ENCODE measurements at places on chromosomes 12 and 14. TPM values are rescaled to one million over a fixed set of nuclear protein-coding genes. Genes with fewer than 3 reads are reported as not detected.

DNA sequence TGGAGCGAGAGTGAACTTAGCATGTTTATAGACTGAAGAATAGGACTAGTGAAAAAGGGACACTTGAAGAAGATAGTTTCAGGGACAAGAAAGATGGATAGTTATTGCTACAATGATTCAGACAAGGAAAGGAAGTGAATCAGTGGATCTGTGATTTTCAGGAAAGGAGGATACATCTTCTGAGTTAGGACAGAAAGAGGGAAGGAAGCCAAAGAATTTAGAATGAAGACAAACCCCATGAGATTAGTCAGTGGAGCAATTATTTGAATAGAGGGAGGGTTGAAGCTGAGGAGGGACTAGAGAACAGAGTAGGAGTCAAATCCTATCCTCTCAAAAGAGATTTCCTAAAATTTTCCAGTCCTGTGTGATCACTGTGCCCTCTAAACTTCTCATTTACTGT lies 282.7 kb downstream of the AKAP6 start:
- no peak for DNase-seq

DNA sequence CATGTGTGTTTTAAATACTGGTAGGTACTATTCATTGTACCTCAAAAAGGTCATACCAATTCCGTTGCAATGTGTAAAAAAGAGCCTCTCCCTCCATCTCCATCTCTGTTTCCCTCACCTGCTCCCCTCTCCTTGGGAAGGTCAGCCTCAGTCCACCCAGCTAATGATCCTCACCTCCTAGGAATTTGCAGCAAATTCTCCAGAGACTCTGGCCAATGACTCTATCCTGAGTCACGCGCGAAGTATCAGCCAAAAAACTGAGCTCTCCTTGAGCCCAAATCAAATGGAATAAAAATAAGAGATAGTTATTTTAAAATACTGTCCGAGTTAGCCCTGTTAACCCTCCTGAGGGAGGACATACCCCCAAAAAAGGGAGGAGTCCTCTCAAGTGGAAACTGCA lies 148.4 kb downstream of the DPF3 start:
- no peak for DNase-seq

GRCh38 chr12:113276946-113277500 lies 55.8 kb downstream of the TPCN1 start:
- no peak for DNase-seq

DNA sequence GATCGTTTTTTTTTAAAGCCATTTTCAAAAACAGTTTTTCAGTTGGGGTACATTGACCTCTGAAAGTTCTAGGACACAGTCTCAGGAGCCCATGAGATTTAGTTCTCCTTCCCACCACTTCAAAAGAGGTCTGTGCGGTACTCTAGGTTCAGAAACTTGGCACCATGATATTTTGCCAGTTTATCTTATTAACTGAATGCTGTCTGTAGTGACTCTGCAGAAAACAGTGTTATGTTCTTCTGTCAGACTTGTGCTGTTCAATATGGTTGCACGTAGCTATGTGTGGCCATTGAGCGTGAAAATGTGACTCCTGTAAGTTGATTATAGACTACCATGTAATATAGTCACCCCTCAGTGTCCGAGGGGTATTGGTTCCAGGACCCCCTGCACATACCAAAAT lies 35.9 kb downstream of the CRADD start:
- no peak for DNase-seq

DNA sequence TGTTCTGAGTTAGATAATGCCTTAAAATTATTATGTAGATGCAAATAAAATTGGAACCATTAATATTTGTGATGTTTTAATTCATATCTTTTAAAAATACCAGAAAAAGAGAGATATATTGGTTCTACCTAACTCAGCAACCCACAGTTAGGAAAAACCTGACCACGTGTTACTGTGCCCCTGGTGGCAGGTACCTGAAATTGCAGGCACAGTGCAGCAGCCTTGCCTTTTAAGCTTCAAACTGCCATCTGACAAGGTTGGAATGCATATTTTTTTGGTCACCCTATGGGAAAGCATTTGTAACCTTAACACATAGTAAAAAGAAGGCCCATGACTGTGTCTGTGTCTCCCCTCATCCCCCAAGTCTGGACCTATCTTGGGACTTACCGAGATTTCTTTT lies 109.4 kb upstream of the NOS1 start:
- DNase-seq = no peak

TAS2R19 gene
- total RNA-seq = 6.9 TPM

DNA sequence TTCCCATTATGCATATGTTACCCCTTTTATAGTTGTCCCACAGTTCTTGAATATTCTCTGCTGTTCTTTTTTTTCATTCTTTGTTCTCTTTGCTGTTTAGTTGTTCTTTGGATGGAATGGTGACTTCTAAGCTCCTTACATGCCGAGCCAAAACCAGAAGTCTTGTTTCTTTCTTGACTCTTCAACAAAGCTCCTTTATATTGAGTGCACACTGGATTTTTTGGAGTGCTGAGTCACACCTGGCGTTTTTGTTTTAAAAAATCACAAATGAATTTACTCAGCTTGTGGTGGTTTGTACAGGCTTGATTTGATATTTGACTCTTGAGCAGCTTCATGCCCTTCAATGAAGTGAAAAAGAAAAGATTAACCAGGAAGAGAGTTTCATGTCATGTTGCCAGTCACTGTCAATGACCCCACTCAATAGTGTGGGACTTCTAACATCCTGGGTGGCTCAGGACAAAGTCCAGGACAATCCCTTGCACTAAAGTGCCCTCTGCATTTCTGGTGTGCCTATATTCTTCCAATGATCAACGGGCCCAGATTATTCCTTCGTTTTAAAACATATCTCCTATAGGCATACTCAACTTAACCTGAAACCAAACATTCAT lies 112.4 kb upstream of the SLC38A4 start:
- DNase-seq = no peak

GRCh38 chr12:57242691-57243454 lies 8.1 kb downstream of the STAC3 start:
- DNase-seq = no peak

DNA sequence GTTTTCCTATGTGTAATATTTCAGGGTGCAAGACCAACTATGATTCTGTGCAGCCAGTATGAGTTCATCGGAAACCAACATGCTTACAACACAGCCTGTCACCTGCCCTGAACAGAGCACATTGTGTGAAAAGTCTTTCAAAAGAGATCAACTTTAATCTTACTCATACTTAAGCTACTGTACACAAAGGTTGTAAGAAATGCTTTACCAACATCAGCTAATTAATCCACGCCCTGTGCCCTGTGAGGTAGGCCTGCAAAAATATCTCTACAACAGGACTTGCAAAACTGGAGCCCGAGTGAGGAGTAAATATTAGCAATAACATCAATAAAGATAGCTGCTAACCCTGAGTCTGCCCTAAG lies 15.1 kb downstream of the APPL2 start:
- no peak for DNase-seq

DNA sequence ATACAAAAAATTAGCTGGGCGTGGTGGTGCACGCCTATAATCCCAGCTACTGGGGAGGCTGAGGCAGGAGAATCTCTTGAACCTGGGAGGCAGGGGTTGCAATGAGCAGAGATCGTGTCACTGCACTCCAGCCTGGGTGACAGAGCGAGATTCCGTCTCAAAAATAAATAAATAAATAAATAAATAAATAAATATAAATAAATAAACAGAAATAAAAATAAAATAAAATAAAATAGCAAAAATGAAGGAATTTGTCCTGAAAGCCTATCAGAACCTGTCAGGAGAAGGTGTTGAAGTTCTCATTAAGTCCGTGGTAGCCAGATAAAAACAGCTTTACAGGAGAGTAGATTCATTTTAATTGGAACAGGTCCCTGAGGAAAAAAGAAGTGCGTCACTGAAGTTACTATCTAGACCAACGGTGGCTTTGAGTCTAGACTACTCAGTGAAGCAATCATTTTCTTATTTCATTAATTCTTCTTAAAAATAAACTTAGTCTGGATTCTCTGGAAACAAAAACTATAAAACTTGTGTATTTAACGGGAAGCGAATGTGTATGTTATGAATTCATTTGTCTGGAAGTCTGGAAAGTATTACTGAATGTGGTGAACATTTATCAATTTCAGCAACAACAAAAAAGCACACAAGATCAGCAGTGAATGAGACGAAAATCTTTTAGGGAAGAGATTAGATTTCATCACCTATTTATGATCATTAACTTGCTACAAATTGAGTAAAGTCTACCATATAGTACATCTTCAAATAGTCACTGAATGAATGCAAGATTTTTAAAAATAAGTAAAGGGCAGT lies 248.5 kb upstream of the PDE3A start:
- DNase-seq = peak; percentile 18

NKX2-1 gene
- total RNA-seq = not detected

CLEC2B gene
- total RNA-seq = 51.1 TPM

SERPINA4 gene
- total RNA-seq = not detected

ZFHX2 gene
- total RNA-seq = 0.93 TPM

- DNase-seq = no peak
Measured at GRCh38 chr12:108609537-108610335, 11.9 kb upstream of the TMEM119 start.

DNA sequence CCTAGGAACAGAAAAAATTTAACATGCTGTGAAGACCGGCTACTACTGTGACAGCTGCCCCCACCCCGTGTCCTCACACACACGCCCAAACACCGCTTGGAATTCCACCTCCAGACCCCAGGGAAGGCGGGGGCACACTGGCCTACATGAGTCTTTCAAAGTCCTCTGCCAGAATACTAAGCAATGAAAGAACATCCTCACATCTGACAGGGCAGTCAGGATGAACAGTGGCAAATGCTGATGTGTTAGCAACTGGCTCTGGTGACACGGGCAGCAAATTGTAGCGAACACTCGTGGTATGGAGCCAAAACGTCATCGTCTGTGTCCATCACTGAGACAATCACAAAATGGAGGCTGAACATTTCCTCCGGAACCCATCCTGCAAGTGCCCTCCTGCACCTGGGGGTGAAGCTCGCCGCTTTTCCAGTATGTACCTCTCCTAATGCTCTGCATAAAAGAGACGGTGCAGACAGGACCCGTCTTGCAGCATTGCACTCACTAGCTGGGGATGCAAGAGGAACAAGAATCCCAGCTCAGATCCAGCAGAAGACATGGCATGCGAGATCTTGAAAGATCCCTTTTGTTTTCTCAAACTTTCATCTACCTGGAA lies 94.8 kb downstream of the BCL11B start:
- DNase-seq = no peak

GRCh38 chr12:105214148-105214547 lies 21.8 kb downstream of the APPL2 start:
- DNase-seq = no peak

DNA sequence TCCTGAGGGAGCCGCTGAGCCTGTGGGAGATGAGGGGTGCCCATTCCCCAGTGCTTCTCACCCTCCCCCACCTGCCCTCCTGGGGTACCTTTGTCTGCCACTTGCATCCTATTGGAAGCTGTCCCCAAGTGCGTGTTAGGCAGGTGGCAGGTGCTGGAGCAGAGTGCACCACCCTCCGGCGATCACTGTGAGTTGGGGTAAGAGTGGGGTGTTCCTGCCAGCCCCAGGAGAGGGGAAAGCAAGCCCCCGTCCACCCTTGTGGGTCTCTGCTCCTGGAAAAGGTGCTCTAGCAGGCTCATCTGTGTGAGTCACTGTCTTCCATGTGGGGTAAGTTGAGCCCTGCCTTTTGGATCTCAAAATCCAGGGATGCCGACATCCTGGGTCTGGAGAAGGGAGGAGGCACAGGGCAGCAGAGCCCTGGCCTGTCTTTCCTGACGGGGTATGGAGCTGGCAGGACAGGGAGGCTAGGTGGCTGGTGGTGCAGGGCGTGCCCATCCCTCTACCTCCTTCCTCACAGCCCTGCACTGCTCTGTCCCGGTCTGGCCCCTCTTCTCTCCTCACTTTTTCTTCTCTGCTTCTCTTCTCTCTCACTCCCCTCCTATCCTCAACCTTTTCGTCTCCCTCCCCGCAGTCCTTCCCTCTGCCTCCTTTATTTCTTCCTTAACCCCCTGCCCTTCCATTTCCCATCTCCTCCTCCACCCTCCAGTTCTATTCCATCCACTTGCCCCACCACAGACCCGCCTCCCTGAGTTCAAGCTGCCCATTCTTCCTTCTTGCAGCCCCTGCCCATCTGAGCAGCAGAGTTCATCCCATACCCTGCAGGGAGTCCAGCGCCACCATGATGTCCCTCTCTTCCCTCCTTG lies 20.1 kb upstream of the KRT7 start:
- DNase-seq = no peak

DNA sequence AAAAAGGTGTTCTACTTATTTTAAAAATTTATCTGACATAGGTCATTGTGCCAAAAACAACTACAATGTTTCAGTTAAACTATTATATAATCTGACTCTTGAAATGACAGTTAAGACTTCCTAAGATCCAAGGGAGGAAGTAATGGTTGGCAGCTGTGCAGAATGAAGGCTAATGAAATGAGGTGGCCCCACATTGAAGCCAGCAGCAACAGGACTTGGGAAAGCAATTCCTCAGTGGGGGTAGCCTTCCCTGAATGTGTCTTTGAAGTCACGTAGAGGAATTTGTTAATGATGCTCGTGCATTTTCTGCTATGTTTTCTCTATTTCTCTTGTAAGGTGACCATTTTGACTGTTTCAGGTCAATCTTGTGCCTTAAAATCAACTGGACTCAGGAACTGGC lies 162.4 kb upstream of the DAAM1 start:
- no peak for DNase-seq

DNA sequence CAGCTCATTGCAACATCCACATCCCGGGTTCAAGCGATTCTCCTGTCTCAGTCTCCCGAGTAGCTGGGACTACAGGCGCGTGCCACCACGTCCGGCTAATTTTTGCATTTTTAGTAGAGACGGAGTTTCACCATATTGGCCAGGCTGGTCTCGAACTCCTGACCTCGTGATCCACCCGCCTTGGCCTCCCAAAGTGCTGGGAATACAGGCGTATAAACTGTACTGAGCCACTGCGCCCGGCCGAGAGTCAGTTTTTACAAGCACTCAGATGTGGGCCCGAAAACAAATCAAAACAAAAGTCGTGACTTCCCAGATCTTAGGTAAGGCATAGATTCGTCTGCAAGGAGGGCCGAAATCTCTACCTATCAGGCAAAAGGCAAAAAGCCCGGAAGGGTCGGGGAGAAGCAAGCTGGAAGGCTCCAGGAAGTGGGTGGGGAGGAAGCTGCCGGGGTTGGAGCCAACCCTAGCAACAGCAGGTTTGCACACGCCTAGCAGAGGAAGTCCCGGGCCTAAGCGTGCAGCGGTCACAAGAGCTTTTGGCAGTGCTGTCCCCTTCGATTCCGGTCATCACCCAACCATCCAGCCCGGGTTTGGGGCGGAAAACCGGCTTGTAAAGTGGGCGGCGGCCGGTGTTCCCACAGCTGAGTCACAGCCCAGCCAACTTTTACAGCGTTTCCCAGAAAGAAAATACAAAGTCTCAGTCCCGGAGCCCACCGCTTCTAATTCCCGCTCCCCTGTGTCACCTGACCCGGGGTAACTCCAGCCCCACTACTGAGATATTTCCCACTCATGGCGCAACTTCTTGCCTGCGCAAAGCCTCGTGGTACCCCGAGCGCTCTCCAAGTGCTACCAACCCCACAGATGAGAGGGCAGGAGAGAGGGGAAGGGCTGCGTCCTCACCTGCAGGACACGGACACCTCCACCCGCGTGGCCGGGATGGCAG lies 583 bp downstream of the CPNE8 start:
- no peak for DNase-seq

DNA sequence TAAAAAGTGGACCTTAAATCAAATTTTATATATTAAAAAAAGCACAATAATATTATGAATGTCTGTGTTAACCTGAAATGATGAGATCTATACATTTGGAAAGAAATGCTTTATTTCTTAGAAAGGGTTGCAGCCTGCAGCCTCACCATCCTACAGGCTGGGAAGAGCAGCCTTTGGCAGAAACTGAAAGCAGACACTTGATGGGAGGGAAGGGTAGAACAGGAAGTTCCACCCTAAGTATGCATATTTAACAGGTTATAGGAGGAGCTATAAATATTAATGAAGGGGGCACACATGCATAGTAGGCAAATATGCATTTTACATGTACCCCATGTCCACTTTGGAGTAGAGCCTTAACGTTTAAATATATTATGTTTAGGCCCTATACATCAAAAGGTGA lies 498.0 kb downstream of the FLRT2 start:
- no peak for DNase-seq

Measured in glomerular endothelial cell (primary cell).